GM12891 (cell line): ENCODE measurements at places on chromosomes 4 and X.

- DNase-seq = no peak
Observed at GRCh38 chr4:29549342-29549741, 1170.8 kb upstream of the PCDH7 start.

DNA sequence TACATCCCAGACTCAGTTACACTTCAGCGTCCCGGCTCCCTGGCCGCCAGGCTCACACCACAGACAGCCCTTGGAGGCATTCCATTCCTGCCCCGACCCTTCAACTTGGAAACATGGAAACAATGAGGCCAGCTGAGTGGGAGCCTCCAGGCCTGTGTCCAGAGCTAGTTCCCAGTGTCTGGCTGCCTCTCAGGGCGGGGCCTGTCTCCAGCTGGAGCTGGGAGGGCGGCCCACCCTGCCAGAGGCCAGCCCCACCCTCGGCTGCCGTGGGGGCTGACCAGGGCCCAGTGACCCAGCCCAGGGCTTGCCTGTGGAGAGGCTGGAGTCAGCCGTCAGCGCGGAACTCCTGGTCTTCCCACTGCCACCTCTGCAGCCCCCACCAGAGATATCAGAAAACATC is 37.4 kb upstream of the SPON2 start:
- DNase-seq = no peak

DNA sequence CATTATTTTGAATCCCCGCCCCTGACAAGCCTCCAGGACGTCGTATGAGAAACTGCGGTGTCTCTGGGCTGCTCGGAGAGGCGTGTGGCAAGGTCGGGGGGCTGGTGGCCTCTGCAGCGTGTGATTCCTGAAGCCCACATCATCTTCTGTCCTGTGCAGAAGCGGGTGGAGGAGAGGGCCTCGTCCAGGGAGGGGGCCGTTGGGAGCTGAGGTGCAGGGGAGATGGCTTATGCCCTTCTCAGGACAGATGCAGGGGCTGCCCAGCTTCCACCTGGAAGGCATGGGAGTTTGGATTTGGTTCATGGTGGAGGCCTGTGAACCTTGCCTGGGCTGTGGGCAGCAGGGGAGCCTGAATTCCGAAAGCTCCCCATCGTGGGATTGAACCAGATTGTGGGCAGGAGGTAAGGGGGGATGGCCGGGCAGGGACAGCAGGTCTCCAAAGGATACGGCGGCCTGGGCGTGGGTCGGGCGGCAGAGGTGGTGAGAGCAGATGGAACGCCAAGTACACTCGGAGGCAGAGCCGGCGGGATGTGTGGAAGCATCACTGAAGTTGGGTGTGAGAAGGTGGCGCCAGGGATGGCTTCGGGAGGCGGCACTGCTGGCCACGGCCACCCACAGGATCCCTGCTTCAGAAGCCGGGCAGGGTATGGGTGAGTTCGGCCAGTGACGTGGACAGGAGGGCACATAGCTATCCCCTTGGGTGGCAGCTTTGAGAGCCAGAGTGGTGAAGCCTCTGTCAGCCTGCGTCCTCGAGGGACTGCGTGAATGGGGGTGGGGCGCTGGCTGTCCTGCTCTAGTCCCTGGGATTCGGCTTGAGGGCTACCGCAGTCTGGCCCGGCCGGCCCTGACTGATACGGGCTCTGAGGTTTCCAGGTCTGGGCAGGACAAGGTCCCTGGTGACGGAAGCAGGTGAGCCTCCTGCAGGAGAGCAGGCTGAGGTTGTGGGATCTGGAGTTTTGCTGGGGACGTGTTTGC is 76.3 kb upstream of the ADRA2C start:
- no peak for DNase-seq

DNA sequence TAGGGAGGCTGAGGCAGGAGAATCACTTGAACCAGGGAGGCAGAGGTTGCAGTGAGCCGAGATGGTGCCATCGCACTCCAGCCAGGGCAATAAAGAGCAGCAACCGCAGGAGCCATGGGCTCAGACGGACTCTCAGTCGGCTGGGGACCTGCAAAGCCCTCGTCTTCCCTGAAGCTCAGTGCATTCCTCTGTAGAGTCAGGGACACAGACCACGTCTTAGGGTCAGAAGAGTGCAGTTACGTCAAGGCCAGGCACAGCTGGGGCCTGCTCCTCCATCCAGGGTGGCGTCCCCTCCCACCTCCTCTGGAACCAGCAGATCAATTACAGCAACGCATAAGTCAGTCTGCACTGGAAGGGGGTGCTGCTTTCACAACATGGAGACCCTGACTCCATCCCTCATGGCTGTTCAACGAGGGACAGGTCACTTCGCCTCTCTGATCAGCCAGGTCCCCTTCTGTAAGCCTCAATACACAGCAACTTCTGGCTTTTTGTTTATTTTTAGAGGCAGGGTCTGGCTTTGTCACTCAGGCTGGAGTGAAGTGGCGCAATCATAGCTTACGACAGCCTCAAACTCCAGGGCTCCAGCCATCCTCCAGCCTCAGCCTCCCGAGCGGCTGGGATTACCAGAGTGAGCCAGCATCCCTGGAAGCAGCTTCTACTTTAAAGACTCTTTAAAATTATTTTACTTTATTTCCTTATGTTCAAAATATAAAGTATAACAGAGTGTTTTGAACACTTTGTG is 76.4 kb downstream of the ZFYVE28 start:
- no peak for DNase-seq

- no peak for DNase-seq
Observed at GRCh38 chr4:89486673-89487072, 179.1 kb upstream of the GPRIN3 start.

DNA sequence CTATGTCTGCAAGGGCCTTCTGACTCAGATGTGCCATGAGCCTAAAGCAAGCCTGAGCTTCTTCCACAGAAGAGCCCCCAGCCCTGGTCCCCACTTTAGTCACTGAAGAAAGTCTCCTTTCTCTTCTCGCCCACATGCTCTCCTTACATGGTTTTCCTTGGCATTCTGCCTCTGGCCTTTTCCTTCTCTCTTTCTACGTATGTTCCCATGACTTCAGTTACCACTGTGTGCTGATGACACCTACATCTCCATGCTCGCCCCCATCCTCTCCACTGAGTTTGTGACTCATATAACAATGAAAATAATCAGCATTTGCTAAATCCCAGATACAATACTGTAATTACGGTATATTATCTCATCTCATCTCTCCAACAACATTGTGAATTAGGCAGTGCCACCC is 149.3 kb downstream of the AMMECR1 start:
- DNase-seq = no peak

DNA sequence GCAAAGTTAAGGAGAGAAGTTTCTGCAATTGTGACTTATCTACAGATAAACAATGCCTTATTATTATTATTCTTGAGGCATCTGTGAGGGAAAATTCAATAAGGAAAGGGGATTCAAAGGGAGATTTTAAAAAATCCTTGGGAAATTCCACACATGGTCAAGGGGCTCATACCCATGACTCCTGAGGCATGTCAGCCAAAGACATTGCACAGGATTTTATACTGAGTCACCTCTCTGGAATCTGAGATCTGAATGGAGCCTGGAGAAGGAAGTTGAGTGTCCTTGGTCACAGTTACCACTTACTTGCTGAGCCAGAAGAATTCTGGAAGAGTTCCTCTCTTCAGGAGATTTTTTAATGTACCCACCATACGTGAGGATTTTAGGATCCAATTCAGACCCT is 14.4 kb upstream of the CXCL8 start:
- DNase-seq = no peak

DNA sequence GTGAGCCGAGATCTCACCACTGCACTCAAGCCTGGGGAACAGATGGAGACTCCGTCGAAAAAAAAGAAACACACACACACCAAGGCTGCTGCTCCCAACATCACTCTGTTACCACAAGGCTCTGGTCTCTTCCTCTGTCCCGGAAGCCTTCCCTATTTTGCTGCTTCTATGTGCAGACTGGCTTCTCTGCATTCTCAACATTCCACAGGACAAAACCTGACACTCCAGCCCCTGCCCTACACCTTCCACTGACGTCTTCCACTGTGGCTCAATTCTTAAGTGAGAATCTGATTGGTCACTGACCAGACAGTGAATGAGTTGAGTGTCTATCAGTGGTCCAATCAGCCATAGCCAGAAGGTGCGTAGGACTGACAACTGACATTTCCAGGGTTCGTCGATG is 5.9 kb downstream of the ODAPH start:
- DNase-seq = no peak

DNA sequence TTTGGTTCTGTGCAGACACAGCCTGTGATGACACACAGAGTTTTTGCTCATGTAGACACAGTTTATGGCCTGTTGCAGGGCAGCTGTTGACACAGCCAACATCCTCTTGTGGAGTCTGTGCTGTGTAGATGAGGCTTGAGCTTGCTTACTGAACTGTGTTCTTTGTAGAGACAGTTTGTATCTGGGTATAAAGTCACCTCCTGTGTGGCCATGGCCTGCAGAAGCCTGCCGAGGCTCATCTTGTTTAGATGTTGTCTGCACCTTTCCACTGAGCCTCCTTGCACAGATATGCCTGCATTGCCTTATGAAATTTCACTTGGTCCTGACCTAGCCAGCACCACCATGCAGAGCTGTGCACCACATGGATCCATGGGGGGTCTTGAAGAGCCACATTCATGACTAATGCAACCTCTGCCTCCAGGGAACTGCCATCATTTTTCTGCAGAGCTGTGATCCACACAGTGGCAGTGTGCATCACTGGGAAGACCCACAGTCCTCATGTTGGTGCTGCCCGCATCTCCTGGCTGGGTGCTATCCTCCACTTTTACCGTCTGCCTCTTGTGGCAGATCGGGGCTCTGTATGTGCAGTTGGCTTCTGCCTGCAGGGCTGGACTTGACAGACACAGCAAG is 198.0 kb upstream of the MAMLD1 start:
- no peak for DNase-seq

DNA sequence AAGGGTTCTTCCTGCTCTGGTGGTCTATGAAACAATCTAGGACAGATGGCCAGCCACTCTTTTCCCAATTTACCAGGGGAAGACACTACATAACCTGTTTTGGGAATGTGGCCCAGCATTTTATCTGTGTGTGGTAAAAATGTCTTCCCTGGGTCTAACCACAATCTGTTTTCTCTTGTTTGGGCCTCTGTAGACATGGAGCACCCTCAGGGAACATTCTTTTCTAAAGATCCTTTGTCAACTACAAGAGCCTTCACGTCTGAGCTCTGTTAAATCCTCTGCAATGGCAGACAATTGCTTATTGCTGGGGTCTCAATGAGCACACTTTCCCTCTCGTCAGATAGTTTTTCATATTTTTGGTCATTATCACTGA is 35.5 kb downstream of the PLAC1 start:
- no peak for DNase-seq

DNA sequence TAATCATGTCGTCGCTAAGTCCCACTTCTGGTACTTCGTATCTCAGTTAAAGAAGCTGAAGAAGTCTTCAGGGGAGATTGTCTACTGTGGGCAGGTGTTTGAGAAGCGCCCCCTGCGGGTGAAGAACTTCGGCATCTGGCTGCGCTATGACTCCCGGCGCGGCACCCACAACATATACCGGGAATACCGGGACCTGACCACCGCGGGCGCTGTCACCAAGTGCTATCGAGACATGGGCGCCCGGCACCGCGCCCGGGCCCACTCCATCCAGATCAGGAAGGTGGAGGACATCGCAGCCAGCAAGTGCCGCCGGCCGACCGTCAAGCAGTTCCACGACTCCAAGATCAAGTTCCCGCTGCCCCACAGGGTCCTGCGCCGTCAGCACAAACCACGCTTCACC is 11.3 kb downstream of the PNCK start:
- DNase-seq = no peak

DNA sequence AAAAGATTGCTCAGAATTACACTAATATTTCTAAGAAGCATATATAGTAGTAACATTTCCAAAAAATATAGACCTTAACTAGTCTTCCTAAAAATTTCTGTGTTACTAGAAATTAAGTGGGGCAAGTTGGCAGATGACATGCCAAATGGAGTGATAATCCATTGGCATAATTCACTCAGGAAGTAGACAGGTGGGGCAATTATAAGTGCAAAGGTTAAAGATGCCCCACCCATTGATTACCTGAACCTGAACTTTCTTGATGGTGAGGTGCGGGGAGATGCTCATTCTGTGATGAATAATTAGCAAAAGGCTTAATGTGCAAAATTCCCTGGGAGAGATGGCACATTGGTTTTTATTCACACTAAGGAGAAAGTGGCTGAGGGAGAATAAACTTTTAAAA is 145.8 kb upstream of the RASGEF1B start:
- DNase-seq = no peak

DNA sequence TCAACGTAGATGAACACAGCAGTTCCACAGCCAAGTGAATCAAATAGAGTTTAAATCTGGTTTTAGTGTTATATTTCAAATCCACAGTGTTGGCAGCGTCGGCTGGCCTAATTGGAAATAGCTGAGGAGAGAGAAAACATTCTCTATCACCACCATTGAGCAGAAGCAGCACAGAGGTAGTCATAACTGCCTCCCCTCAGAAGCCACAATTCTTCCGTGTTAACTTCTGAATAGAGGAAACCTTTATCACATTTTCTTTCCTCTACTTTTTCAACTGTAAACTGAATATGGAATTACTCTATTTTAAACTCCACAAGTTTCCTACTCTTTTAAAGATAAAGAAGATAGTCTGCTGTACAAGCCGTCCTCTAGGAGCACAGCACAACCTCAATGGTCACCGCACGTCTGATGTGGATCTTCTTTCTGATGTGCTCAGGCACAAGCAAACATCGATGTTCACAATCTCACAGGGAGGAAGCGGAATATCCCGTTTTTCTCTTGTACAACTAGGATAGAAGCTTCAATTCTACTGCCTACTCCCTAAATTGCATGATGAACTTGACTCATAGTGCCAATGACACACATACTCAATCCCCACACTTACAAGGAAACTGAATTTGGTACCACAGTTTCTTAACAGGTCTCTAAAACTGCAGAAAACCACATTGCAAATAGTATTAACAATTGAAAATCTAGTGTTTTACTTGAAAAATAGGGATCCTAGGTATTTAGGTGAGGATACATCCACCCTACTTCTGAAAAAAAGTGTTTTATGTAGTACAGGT is 217.8 kb upstream of the ETNPPL start:
- no peak for DNase-seq

GRCh38 chr4:115711575-115711974 is 598.2 kb upstream of the NDST4 start:
- DNase-seq = no peak

DNA sequence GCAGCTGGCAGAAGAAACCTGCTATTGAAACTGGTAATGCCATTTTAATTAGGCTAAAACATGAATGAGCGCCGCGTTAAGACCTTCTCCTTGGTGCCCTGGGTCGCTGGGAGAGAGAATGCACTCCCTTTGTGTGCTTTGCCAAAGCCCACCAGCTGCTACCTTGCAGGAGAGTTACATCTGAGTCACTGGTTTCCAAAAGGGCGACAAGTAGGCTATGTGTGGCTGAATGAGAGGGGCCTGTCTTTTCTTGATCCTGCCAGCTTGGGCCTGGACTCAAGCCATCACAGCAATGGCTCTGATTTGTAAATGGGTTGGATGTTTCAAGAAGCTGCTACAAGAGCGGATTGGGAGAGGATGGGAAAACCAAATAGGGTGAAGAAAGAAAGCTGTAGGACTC is 81.5 kb downstream of the NHS start:
- no peak for DNase-seq

- no peak for DNase-seq
Observed at GRCh38 chr4:156322592-156322991, 368.9 kb upstream of the CTSO start.

- DNase-seq = no peak
Observed at GRCh38 chr4:18923496-18924161, 902.1 kb upstream of the LCORL start.
